ENCODE measurements at places on chromosomes 4 and X.

DNA sequence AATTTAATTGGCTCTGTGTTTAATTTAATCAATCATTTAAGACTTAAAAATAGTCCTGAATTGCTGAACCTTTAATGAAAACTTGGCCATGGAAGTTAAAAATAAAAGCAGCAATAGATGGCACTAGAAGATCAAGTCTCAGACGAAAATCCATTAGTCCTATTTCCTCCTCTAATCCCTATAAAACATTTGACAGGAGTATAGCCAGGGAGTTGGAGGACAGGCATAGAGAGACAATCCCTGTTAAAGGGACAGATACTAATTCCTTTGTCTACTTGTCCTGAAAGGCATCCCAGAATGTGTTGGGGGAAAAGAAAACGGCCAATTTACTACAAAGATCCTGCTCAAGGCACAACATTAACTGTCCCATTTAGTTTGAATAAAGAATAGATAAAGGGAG is 276.3 kb upstream of the TACR3 start:
- no peak for DNase-seq

DNA sequence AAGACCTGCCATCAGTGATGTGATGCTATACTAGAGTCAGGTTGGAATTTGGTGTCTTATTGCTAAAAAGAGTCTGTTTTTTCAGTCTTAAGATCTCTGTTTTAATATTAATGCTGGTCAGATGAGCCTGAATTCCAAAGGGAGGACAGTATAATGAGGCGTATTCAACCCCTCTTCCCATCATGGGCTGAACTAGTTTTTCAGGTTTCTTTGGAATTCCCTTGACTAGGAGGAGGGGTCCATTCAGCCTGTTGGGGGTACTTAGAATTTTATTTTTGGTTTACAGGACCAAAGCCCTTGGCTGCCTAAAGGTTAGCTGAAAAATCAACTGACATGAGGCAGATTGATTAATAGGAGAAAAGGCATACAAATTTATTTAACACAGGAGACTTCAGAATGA is 24.1 kb upstream of the PI4K2B start:
- DNase-seq = no peak

DNA sequence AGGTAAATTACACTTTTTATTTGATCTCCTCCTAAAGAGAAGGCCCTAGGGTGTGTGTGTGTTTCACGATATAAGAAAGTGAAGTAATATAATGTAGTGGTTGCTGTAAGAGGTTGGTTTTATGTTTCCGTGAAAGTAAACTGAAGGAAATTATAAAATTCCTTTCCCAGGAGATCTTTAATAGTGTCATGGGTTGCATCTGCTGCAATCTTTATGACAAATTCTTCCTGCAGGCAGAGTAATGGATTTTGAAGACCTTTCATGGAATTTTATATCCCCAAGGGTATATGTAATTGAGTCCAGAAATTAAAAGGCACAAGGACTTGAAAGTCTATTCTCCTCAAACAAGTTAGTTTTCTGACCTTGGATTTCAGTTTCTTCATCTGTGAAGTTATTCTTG is 538.6 kb downstream of the ANKRD50 start:
- DNase-seq = no peak

DNA sequence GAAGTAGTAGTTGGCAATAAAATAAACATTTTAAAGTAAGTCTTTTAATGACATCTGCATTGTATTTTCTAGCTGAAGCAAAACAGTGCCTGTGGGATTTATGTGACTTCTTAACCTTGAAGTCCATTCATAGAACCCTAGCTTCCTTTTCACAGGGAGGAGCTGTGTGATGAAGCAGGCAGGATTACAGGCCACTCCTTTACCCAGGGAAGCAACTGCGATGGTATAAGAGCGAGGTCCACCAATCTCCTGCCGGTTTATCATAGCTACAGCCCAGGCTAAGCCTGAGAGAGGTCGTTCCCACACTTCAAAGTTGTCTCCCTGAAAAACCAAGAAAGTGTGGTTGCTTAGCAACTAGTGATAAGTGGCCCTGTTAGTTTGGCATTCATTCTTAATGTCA is 7.0 kb downstream of the RPL36A start:
- no peak for DNase-seq

DNA sequence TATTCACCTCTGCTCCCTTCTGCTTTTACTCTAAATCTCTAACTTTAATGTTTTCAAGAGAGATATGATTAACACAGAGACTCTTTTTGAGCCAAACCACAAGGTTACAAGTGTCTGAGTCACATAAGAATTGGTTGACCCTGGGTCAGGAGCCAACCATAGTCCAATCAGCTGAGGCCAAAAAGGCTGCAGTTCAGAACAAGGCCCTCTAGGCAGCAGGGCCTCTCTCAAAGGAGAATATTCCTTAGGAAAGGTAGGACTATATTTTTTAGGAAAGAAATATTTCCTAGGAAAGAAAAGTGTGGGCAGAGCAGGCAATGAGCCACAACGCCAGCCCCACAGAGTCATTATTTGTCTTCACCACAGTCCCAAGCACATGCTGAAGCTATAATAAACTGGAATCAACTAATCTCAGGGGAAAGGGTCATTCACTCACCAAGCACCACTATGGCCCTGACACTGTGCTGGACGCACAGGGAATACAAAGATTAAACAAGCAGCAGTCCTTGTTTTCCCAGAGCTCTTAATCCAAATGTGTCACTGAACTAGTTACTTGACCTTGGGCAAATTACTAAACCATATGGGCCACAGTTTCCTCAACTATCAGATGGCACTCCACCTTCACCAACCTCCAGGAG is 2.2 kb downstream of the ATP8A1 start:
- DNase-seq = peak; percentile 53

GRCh38 chr4:155666344-155667221 is at the start of gene GUCY1A1:
Gene GUCY1A1 (plus strand): TSS chr4:155666848. CDS start chr4:155696868, 30,020 bp downstream.
- DNase-seq = no peak

GRCh38 chr4:184444953-184445309 is 29.4 kb downstream of the IRF2 start:
- peak; percentile 20 for DNase-seq

- DNase-seq = no peak
Measured at GRCh38 chr4:48103483-48104139, 30.4 kb downstream of the TXK start.

DNA sequence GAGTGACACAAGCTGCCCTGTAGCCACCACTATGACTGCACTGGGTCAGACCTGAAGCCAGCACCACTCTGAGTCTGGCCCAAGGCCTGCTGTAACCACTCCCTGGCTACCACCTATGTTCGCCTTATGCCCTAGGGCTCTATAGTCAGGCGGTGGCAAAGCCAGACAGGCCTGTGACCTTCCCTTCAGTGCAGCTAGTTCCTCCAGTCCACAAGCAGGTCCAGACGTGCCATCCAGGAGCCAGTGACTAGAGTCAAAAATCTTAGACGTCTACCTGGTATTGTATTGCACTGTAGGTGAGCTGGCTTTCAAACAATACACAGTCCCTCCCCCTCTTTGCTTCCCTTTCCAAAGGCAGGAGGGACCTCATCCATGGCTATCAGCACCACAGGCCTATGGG is 54.0 kb upstream of the RNF128 start:
- DNase-seq = no peak

- DNase-seq = no peak
Measured at GRCh38 chr4:147735413-147736301, 3.8 kb downstream of the ARHGAP10 start.

- DNase-seq = no peak
Measured at GRCh38 chrX:26253526-26253925, 37.6 kb downstream of the MAGEB5 start.

DNA sequence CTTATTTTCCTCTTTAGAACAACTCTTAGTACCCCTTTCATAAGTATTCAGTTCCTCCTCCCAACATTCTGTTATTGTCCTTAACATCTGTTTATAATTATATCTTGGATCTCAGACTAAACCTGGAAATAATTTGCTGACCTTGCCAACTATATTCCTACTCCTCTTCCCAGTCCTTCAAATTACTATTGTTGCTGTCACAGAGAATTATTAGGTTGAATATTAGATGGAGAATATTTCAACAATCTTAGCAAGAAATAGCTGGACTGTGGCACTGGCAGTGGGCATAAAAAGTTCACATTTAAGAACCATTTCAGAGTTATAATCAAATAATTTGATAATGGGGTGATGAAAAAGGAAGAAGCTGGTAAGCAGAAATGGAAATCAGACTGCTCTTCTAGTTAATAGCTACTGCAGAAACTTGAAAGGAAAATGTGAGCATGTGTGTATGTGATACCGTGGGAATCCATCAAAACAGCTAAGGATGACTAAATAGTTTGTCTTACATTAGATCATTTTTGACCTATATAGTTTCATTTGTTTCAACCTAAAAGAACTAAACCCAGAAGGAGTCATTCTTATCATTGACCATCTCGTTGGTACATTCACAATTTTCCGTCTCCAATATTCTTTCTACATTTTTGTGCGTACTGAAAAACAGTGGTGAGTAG is 43.3 kb upstream of the PRDM8 start:
- peak; percentile 39 for DNase-seq

DNA sequence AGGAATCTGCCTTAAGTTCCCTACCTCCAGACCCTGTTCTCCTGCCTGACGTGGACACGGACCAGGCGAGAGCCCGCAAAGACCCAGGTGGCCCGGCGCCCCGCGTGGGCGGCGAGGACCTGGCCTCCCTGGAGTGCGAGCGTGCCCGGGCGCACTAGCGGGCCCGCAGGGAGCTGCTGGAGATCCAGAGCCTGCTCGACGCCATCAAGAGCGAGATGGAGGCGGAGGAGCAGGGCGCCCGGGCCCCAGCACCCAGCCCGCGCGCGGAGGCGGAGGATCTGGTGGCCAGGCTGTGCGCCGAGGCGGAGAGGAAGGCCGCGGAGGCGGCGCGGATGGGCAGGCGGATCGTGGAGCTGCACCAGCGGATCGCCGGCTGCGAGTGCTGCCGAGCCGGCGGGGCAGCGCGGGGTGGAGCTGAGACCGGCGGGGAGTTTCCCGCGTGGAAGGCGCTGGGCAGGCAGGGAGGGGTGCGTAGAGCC is 18.2 kb downstream of the MRFAP1 start:
- peak; percentile 46 for DNase-seq

DNA sequence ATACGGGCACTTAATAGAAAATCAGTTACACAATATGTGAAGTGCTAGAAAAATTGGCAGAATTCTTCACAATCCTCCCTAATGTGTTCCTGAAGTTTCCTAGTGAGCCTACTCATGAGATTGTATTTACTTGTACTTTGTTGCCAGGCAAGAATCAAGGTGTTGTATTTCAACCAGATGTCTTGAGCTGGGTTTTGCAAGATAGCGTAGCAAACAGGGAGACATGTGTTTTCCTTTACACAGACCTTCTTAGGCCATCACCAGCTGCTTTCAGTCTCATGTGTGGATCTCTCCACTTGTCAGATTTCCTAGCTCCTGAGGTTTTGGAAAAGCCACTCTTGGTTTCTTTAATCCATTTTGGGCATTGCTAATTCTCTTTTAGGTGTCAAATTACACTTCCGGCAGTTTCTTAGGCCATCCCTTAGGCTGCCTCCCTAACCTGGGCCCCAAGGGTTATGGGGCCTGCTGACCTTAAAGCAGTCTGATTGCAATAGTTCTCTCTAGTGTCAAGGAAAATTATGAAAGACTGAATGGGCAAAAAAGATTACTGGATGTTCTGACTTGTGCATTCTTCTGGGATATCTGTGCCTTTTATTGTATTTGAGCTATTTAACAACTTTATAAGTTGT is 12.2 kb upstream of the EDA start:
- DNase-seq = no peak

GRCh38 chrX:22974616-22975015 is 25.1 kb upstream of the DDX53 start:
- no peak for DNase-seq

DNA sequence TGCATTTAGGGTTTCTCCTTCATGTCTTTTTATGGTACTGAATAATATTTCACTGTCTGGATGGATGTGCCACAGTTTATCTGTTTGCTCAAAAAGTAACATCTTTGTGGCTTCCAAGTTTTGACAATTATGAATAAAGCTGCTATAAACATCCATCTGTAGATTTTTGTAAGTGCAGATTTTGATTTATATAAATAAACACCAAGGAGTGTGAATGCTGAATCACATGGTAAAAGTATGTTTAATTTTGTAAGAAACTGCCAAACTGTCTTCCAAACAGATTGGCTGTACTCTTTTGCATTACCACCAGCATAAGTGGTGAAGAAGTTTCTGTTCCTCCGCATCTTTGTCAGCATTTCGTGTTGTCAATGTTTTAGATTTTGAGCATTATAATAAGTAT is 158.7 kb upstream of the GIMD1 start:
- no peak for DNase-seq

GRCh38 chrX:67500617-67501016 is 43.2 kb upstream of the AR start:
- no peak for DNase-seq

- DNase-seq = no peak
Measured at GRCh38 chr4:86326400-86326799, 33.5 kb downstream of the MAPK10 start.

DNA sequence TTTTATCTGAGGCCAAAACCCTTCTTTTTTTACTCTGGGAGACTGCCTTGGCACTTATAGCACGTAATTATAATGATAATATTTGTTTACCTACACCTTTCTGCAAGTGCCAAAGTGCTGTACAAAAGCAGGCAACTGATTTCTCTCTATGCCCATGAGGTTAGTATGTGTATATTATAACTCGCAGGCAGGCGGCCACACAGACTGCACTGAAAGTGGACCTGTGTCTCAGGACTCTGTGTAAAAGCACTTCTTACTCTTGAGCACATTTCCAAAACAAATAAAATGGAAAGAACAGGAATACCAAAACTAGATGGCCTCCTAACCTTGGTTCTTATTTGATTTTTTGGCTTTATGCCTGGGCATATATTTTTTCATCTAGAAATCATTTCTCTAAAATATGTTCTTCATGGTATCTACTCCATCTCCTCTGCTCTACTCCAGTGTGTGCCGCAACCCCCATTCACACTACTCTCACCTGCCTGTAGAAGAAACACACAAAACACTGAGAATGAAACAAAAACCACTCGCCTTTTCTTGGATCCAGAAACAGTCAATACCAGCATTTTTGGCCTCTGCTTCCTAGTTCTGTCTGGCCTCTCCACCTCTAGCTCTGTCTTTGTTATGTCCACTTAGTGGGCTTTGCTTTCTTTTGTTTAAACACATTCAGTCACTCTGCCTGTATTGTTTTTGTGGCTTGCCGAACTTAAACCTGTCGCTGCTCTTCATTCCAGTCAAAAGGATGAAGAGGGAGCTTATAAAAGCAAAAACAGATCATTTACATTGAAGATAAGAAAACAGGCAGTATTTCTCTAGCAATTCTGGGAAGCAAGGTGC is 934.5 kb upstream of the TENM3 start:
- DNase-seq = no peak

DNA sequence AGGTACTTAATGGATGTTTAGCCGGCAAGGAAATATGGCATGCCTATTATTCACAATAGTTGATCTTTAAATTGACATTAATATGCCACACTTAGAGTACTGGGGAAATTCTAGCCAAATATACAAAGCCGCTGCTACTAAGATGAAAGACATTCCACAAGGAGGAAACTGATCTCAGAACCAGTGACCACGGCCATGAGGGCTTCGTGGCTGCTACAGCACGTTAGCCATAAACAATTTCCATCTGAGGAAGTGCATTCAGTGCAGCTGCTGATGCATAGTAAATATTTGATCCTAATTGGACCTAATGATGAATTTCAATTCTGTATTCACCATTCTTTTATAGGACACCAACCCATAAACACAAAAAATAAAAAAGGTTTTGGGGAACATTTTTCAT is 59.1 kb downstream of the SORBS2 start:
- no peak for DNase-seq
